GM04503 (cell line): ENCODE measurements at places on chromosomes 2 and 18.

GRCh38 chr2:70047451-70047850 lies 39.8 kb upstream of the PCBP1 start:
- DNase-seq: no peak

DNA sequence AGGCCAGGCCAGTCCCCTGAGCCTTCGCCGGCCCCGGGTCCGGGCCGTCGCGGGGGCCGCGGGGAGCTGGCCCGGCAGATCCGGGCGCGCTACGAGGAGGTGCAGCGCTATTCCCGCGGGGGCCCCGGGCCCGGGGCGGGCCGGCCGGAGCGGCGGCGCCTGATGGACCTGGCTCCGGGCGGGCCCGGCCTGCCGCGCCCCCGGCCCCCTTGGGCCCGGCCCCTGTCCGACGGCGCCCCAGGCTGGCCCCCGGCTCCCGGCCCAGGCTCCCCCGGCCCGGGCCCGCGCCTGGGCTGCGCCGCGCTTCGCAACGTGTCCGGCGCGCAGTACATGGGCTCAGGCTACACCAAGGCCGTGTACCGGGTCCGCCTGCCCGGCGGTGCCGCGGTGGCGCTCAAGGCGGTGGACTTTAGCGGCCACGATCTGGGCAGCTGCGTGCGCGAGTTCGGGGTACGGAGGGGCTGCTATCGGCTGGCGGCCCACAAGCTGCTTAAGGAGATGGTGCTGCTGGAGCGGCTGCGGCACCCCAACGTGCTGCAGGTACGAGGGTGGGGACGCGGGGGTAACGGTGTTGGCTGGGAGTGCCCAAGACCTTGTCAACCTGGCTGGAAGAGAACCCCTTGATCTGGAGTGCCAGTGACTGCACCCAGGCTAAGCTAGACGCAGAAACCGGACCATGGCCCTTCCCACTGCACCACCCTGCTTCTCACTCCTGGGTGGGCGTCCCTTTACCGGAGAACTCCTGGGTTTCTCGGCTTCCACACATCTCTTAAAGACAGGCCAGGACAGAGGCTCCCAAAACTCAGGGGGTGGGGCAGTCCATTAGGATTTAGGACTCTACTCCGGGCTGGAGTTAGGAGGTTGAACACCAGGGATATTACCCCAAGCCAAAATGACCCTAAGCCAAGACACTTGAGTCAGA lies 739 bp downstream of the PKDCC start:
- DNase-seq: no peak

GRCh38 chr2:32498306-32498705 lies 129.5 kb upstream of the TTC27 start:
- no peak for DNase-seq

- DNase-seq: no peak
These were observed 484.5 kb upstream of the ZNF804A start for GRCh38 chr2:184113696-184114403.

DNA sequence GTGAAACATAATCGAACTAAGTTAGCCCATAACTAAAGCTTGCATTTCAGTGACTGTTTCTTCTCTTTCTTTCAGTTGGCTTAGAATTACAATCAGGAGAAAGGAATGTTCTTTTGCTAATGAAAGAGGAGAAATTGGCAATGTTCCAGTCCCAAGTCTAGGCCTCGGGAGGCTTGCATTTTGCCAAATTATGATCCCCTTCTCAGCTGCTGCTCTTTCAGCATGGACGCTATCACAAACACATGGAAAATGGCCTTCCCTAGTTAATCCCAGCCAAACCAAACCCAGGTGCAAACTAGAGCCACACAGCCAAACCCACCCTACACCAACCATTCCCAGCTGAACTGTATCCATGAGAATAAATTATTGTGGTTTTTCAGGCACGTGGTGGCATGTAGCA lies 605.2 kb upstream of the LRRTM4 start:
- DNase-seq: no peak

DNA sequence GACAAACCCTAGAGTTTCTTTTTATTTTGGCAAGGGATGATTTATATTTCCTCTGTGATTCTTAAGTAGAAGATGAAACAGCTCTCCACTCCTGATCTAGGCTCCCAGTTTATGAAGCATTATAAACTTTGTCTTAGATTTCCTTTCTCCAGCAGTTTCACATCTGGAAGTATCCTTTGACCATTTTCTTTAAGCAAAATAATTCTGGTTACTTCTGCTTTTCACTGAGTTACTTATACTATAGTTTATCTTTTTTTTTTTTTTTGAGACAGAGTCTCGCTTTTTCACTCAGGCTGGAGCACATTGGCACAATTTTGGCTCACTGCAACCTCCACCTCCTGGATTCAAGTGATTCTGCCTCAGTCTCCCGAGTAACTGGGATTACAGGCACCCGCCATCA lies 45.5 kb downstream of the KCMF1 start:
- DNase-seq: no peak

DNA sequence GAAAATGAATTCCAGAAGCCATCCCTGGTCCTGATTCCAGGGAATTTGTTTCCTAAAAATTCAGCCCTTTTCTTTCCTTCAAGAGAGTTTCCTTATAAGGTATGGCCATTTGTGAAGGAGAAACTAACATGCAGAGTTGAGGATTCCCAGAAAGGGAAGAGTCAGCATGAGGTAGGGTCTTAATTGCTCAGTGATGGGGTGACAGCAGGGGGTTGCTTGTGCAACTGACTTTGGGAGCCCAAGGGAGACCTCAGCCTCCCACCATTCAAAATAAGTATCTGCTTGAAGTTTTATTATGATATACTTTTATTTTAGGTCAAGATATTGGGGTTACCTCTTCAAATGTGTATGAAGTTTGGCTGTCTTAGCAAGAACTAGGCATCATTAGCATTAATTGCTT lies 74.9 kb upstream of the CELF4 start:
- no peak for DNase-seq

DNA sequence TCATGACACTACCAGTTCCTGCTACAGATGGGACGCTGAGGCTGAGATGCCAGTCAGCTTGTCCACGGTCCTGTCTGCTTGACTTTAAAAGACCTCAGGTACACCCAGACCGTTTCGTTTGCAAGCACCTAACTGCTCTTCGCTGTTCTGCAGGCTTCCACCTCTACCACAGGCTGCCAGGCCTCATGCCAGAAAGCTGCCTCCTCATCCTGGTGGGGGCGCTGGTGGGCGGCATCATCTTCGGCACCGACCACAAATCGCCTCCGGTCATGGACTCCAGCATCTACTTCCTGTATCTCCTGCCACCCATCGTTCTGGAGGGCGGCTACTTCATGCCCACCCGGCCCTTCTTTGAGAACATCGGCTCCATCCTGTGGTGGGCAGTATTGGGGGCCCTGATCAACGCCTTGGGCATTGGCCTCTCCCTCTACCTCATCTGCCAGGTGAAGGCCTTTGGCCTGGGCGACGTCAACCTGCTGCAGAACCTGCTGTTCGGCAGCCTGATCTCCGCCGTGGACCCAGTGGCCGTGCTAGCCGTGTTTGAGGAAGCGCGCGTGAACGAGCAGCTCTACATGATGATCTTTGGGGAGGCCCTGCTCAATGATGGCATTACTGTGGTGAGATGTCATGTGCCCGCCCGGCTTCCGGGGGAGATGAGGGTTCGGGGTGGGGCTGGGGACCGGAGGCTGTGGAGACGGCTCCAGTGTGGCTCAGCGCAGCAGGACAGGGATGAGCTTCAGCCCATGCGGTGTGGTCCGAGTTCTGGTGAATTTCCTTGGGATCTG lies 5.9 kb downstream of the SLC9A4 start:
- DNase-seq: no peak

DNA sequence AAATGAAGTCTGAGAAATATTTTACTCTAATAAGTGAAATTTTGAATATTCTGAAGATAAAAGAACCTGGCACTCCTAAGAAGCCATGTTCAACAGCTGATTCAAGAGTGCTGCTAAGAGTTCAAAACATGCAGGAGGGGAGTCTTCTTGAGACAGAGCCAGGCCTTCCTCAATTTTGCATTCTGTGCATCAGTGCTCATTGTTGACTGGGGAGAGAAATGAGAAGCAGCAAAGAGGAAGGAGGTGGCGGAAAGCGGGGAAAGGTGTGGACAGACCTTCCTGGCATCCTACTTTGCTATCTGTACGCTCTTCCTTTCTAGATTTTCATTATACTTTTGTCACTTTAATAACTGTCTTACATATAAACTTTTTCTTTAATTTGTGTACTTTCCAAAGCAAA lies 29.7 kb upstream of the TXNDC2 start:
- DNase-seq: no peak

DNA sequence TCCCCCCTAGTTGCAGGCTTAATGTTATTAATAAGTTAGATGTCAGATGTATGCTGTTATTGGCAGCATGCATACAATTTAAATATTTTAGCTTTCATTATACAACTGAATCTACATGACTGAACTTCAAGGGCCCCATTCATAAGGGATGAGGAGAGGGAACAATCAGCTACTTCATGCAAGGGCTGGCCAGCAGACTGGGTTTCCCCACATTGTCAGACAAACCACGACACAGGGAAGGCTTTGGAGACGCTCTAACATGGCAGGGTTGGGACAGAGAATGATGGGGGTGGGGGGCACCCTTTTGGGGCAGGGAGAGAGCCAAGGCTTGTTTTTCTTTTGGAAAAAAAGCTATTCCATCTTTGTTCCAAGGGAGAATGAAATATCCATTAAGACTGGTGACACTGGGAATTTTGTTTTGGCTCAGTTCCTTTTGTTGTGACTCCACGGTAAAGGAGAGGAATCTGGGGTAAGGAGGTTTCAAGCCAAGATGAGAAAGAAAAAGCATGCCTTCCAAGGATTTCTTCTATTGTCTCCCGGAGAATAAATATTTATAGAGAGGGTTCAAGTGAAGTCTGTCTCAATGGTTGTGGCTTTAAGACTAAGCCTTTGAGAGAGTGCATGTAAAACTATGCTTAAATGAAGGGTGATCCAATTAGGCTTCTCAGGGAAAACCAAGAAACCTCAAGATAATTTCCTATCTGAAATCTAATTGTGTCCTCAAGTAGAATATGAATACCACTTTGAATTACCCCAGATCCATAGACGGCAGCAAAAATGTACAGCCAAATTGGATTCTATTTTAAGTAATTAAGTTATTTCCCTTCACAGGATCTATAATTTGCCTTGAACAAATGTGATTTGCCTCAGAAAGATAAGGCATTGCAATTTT lies 5.4 kb downstream of the CXCR4 start:
- DNase-seq: no peak

DNA sequence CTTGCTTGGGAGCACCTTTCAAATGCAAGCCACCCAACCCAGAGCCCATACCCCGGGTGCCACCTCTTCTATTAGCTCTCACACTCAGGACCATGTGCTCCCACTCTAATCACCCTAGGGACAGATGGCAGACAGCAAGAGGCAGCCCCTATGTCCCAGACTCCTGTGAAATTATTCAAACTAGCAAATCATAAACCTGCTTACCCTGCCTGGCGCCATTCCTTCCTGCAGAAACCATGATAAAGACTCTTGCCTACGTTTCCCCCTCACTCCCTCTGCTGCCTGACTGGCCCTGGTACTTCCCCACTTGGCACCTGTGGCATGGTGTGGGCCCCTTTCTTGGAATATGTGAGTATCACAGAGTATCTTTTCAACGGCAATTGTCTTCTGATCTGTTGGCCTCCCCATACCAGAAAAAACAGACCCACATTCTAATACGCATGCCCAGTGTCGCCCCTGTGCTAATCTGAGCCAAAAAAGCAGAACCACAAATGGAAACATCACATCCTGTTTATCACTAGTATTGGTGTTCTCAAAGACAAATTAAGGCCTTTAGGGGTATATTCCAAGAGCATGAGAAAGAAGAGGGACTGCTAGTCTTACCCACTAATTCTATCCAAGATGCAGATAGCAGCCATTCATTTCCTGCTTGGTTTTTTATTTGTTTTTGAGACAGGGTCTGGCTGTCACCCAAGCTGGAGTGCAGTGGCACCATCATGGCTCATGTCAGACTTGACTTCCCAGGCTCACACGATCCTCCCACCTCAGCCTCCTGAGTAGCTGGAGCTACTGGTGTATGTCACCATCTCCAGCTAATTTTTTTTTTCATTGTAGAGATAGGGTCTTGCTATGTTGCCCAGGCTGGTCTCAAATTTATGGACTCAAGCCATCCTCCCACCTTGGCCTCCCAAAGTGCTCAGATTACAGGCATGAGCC lies 44.1 kb upstream of the TTC39C start:
- DNase-seq: no peak

DNA sequence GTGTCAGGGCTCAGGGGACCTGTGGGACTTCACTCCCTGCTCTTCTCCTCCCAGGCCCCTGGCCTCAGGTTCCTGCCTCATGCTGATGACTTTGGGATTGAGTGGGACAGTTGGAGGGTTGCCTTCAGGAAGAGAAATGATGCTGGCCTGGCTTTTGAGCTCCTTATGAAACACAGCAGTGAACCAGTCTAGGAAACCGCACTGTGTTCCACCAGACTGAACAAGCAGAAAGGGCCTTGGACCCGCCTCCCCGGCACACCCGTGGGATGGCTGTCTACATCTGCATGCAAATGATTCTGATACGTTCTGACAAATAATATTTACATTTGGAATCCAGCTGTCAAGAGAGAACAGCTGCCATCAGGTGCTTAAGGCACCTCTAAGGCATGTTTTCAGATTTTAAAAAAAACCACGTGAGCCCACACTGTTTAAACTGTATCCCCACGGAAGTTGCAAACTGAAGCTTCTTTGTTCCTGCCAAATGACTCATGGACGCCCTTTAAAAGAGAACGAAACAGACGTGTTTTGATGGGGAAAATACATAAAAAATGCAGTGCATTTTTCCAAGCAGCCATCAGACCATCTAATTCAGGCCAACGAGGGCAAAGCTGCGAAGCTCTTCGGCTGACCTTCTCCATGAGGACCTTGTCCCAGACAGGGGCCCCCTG lies 27.6 kb upstream of the ASAP2 start:
- peak; percentile 38 for DNase-seq

DNA sequence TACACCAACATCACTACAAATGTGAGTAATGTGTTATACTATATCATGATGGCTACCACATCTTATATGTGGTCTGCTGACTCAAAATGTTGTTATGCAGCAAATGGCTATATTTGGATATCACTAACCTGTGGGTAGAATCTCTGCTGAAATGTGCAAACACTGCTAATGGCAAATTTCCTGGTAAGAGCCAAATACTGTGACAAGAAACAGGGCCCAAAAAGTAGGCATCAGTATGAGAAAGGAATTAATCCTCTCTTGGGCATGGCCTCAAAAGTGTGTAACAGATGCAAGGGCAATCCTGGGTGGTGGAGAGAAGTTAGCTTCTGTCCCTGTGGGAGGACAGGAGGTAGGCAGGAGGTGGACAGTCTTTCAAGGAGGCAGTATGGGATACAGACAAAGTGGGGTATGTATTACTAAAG lies 13.3 kb downstream of the ATF2 start:
- DNase-seq: peak; percentile 44

- no peak for DNase-seq
These were observed 18.1 kb downstream of the LPIN2 start for GRCh38 chr18:2994603-2995432.
